ENCODE measurements at places on chromosomes 11 and 22.

DNA sequence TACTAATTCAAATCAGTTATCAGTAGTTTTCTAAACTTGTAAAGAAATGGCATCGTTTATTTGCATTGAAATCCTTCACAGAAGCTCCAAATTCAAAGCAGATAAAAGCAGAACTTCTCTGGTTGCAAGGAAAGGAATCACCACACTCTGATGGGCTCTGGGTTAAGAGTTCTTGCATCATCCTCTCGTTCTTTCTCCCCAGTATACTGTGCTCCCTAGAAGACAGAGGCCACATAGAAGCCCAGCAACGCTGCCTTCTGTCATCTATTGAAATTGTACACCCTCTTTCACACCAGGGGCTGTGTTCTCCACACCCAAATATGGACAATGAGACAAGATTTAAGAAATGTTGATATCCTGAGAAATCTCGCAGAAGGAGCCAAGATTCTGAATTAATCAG lies 29.3 kb downstream of the FAT3 start:
- DNase-seq: no peak

- no peak for DNase-seq
Measured at GRCh38 chr11:43358279-43358800, 380 bp upstream of the TTC17 start.

GRCh38 chr11:17924713-17925112 lies 88.1 kb downstream of the SERGEF start:
- peak; percentile 15 for DNase-seq

DNA sequence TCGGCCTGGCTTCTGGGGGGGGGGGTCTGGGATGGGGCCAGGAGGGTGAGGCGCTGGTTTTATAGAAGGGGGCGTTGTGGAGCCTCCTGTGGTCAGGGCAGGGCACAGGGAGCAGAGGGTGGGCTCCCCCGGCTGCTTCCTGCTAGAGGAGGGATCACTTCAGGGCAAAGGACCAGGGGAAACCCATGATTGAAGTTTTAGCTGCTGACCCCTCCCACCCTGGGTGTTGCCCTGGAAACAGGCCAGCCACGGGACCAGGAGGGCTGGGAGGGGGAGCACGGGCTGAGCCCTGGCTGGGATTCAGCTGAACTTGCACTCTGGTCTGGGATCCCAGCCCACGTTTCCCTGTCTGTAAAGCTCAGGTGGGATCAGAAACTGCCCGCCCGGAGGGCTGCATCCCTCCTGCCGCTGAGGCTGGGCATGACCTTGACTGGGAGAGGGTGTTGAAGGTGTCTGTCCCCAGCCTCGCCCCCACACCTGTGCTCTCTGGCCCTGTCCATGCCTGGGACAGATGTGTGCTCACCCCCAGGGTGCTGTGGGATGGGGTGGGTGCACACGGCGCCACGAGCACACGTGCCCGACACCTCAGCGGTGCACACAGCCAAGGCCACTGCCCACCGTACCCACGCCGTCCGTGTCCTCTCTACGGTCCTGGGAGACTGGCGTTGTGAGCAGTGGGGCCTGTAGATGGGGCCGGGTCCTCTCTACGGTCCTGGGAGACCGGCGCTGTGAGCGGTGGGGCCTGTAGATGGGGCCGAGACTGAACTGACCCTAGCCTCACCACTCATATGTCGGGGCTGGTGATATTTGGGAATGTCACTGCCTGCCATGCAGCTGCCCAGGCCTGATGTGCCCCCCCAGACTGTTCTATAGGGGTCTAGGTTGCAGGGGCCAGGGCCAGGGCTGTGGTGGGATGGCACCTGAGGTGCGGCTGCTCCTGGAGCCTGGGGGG lies 2.3 kb downstream of the TSPAN4 start:
- peak; percentile 92 for DNase-seq

- no peak for DNase-seq
Measured at GRCh38 chr11:71433648-71434450, 14.3 kb downstream of the DHCR7 start.

- DNase-seq: no peak
Measured at GRCh38 chr11:116176484-116177005, 596.2 kb downstream of the BUD13 start.

- no peak for DNase-seq
Measured at GRCh38 chr11:113322158-113322557, 7.8 kb downstream of the TTC12 start.

DNA sequence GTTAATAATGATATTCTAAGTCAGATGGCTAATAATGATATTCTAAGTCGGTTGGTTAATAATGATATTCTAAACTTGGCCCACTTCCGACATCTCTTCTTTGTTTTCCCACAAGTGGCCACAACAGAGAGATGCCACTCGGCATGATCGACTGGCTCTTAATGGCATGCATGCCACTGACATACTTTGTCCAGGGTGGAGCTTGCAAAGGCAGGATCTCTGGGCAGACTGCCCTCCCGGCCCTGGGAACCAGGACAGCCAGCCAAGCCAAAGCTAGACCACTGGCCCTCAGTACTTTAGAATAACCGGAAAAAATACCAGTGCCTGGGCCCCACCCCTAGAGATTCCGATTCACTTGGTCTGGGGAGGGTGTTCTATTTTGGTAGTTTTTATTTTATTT lies 78.1 kb downstream of the KIAA1671 start:
- DNase-seq: no peak

GRCh38 chr11:30760345-30760744 lies 174.2 kb upstream of the MPPED2 start:
- peak; percentile 42 for DNase-seq

GRCh38 chr11:59173080-59173963 lies 1.4 kb downstream of the DTX4 start:
- DNase-seq: no peak

- no peak for DNase-seq
Measured at GRCh38 chr22:22446517-22446916, 62.0 kb downstream of the ZNF280B start.

DNA sequence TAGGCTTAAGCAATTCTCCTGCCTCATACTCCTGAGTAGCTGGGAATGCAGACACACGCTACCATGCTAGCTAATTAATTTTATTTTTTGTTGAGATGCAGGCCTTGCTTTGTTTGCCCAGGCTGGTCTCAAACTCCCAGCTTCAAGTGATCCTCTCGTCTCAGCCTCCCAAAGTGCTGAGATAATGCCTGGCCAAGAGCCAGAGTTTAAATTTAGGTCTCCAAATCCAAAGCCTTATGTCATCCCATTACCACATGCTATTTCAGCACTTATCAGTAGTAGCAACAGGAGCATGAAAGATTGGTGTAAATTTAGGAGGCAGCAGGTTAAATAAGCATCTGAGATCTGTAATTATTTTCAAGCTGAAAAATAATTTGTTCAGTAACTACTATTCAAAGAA lies 326.1 kb upstream of the ANO5 start:
- DNase-seq: no peak

GRCh38 chr11:126660761-126661425 lies 305.4 kb downstream of the ST3GAL4 start:
- peak; percentile 1 for DNase-seq

DNA sequence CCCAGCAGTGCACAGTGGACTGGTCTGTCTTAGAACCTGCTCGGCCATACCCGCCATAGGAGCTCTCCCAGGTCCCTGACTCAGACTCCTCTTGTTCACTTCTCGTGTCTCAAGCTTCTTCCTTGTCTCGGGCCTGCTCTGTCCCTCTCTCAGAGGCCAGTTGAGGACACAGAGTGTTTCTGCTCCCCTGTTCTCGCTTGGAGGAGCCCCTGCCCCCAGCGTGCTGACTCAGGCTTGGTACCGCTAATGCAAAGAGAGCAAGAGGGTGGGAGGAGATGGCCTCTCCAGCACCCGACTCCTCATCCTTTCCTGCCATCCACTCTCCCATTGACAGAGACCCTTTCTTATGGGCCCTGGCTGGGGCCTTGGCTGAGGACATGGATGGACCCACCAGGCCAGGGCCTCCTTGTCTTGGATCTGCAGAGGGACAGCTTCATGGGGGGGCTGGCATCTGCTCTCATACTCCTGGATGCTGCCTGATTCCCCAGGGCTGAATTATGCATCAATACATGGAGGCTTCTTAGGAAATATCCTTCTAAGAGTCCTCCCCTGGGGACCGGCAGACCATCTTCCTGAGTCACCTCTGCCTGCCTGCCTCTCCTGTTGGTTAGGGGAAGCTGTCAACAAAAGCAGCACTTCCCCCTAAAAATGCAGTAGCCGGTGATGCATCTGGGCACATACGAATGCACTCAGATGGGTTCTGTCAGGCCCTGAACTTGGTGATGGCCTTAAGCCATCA lies 15.9 kb downstream of the TSPAN18 start:
- DNase-seq: no peak

DNA sequence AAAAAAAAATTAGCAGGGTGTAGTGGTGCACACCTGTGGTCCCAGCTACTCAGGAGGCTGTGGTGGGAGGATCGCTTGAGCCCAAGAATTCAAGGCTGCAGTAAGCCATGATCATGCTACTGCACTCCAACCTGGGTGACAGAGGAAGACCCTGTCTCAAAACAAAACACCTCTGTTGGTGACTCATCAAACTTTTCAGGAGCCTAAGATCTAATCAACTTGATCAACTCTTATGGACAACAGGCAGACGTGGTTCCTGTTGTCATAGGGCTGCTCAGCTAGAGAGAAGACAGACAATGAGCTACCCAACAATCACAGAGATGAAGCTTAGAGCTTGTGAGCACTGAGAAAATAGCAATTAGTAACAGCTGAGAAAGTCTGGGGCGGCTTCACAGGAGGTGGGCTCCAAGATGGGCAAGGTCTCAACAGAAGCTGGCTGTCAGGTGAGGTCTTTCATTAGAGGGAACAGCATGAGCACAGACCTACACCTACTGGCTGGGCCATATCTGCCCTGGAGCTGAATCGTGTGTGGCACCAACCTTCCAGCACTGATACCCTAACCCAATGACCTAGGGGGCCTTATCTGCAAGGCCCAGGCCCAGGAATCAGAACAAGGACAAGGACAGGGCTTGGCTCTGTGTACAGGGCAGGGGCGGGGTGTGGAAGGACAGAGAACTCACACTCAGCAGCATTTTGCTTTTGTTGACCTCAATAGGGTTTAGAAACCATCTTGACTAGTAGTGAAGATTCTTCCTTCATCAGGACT lies 7.2 kb upstream of the UCP3 start:
- DNase-seq: no peak

- DNase-seq: no peak
Measured at GRCh38 chr11:88553204-88553603, 215.7 kb upstream of the CTSC start.

- DNase-seq: no peak
Measured at GRCh38 chr11:85845124-85845631, 10.0 kb upstream of the CCDC83 start.

DNA sequence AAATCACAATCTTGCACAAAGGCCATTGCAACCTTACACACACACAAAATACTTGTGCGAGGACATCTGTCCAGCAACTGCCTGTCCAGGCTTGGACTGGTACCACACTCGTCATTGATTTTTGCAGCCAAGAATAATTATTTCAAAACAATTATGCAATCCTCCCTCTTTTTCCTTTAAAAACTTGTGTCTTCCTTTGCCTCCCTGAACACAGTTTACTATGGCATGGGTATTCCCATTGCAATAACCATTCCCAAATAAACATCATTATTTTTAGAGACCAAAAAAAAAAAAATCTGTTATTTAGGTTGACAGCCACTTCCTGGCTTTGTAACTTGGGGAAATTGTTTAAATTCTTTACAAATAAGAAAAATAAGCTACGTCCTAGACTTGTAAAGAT lies 54.0 kb downstream of the C11orf91 start:
- no peak for DNase-seq

DNA sequence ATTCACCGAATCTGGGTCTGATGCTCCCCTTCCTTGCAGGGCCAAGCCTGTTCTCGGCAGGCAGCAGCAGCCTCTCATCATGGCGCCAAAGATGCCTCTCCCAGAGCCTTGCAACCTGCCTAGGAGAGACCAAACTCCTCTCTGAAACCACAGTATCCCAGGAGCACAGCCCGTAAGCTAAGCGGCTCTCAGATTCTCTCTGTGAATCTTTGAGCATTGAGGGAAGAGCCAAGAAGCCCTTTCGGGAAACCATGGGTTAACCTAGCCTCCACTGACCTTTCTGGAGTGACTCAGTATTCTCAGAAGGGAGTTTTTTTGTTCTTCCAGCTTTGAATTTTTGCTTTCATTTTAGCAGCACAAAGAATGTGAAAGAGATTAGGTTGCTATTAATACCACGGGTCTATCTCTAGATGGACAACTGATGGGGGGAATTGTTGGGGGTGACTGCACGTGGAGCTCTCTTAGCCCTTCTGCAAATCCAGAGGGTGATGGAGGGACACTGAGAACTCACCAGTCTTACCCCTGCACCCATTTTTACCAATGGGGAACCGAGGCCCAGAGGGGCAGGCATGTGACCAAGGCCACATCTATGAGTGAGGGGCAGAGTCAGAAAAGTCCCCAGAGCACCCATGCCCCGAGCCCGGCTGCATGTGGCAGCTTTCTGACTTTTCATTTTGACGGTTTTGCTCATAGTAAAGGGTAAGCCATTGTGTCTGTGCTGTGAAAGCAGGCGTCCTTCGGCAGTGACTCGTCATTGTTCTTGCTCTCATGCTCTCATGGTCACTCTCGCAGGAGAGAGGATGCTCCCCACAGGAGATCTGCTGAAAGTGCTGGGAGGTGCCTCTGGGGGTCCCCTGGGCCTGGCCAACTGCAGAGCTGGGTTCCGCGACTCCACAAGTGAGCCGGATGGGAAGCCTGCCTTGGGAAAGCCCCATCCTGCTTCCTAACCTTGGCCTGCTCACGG lies 36.0 kb downstream of the IRAG1 start:
- DNase-seq: peak; percentile 59

GRCh38 chr11:60960405-60960804 lies 8.4 kb upstream of the SLC15A3 start:
- DNase-seq: no peak

DNA sequence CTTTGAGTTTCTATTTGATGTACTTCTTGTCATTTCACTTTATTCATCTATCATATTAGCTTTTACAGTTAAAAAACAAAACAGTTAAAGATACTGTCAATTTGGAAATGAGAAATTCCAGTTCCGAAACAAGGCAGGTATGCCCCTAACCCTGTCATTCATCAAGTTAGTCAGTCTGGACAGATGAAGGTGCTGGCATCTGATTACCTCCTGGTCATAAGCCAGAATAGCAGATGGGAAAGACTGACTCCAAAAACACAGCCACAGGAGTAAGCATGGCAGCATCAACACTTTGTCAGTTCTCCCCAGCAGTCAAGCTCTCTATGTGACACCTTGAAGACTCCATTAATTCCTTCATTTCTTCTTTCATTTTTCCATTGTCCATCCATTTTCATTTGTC lies 4.3 kb downstream of the LRRC51 start:
- no peak for DNase-seq

GRCh38 chr22:29718949-29719898 lies 579 bp upstream of the CABP7 start:
- no peak for DNase-seq

- no peak for DNase-seq
Measured at GRCh38 chr11:120346233-120346632, 10.0 kb downstream of the ARHGEF12 start.

DNA sequence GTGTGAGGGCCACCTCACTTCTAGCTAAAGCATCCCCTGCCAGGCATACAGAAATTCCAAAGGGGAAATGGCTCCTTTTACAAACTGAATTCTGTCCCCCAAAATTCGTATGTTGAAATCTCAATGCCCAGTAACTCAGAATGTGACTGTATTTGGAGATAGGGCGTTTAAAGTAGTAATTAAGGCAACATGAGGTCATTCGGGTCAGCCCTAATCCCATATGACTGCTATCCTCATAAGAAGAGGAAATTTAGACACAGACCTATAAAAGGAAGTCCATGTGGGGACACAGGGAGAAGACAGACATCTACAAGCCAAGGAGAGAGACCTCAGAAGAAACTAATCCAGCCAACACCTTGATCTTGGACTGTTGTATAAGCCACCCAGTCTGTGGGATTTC lies 119.1 kb downstream of the CHST1 start:
- no peak for DNase-seq
